Stimulated activated CD8-positive, alpha-beta memory T cell treated with anti-CD3 and anti-CD28 coated beads, Interleukin-12 subunit alpha, Interleukin-12 subunit beta, amount 100 ng/mL, for 1 hour (primary cell): ENCODE measurements at places on chromosomes 4 and X.

GRCh38 chr4:17027495-17027894, 129.1 kb upstream of the LDB2 start:
- no peak for DNase-seq

DNA sequence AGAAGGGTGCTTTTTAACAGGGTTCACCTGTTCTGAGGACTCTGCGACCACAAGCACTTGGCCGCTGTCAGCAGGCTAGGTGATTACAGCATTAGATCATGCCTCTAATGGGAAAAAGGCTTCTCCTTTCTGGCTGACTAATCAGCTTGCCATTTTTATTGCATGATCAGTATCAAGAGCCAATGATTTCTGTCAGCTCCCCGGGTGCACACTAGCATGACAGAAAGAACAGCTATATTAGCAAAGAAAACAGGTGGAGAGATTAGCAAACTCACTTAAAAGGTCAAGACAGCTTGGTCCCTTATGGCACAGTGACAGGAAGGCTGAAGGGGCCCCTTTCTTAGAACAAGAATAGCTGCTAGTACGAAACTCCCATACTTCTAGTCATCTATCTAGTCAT, 170.0 kb downstream of the SMIM20 start:
- no peak for DNase-seq

- no peak for DNase-seq
These were observed 171.3 kb downstream of the BTC start for GRCh38 chr4:74623041-74623440.

GRCh38 chr4:986428-986878, 391 bp upstream of the IDUA start:
- no peak for DNase-seq

DNA sequence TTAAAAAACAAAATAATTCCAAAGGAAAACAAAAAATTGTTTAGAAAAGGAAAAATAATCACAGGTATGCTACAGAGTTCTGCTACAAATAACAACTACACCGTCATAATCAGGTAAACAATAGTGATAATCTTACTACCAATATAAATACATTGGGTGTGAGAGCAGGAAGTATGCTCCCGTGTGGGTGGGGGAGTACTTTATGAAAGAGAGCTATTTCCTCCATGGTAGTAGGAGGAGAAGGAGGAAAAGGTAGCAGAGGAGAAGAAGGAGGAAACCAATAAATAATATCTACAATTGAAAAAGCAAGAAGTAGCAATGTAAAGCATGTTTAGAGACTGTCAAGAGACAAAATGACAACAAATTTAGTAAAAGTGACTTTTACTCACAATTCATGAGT, 35.1 kb downstream of the TEC start:
- no peak for DNase-seq
